Umbilical cord (tissue), 2 donors: ENCODE measurements at places on chromosomes 11 and 22.

DNA sequence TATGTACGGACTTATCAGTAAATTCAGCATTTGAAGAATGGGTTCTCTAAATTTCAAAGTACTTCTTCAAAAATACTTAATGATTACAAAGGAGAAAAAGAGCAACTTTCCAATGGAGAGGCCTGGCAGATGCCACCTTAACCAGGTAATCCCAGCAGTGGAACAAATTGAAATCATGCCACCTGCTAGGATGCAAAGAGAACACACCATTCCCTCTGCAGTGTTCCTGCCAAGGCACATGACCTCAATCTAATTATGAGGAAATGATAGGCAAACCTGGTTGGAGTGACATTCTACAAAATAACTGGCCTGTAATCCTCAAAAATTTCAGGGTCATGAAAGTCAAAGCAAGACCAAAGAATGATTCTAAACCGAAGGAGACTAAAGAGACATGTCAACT lies 21.5 kb downstream of the TNRC6B start:
- no peak for DNase-seq

DNA sequence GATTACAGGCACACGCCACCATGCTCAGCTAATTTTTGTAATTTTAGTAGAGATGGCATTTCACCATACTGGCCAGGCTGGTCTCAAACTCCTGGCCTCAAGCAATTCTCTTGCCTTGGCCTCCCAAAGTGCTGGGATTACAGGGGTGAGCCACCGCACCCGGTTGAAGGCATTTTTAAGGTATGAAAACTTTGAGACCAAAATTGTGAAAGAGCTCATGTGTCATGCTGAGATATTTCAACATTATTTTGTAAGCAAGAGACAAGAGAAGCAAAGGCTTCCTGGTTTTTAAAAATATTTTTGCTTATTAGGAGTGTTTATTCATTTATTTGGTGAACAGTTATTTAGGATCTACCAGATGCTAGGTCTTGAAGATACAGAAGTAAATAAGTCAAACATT lies 6.8 kb downstream of the NHERF4 start:
- DNase-seq, result no peak

DNA sequence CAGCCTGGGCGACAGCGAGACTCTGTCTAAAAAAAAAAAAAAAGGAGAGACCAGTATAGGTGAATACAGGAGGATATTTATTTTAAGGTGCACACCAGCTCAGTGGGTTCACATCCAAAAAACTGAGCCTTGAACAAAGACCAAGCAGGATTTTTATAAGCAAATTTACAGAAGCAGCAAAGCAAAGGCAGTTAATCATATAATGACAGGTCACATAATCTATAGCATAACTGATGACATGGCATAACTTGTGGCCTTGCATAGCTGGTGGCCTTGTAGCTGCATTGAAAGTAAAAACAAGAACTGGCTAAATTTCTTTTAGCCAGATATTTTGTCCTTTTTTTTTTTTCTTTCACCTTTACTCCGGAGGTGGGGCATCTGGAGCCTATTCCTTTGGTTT lies 2.7 kb upstream of the PLAAT3 start:
- DNase-seq, result no peak

DNA sequence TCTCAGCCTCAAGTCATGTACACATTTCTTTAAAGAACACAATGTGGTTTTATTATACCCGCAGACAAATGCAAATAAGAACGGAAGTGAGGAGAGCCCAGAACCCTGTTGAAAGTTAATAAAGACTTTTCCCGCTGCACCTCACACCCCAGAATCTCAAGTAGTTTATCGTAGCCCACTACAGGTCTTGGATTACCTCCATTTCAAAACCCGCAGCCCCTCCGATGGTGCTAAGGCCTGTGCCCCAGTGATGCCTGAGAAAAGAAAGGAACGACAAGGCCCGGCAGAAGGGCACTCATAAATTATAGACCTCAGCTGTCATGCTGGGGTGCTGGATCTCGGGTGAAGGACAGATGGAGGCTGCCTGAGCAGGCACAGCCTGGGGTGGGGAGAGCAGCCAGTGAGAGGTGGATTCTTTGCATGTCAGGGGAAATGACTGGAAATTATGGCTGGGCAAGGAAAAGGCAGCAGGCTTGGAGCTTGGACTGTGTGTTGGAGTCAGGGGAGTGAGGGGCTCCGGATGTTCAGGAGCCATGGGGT lies 354.1 kb downstream of the NTM start:
- DNase-seq, result no peak

DNA sequence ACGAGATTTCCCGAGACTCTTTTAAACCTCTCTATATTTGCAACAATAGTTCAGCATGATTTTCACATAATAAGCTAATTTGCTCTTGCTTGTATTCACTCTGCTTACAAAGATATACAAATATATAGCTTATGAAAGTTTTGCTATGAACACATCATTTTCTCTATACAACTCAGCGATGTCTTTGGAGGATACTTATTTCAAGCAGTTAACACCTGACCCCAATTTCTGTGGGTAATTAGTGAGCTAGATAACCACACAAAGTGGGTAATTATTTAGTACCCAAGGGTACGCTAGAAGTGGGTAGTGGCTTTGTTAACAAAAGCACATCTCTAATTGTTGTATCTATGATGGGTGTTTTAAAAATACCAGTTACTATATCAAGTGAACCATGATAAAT lies 12.3 kb downstream of the BLID start:
- DNase-seq, result no peak

- no peak for DNase-seq
Measured at GRCh38 chr11:130872981-130873380, 43.3 kb downstream of the SNX19 start.

DNA sequence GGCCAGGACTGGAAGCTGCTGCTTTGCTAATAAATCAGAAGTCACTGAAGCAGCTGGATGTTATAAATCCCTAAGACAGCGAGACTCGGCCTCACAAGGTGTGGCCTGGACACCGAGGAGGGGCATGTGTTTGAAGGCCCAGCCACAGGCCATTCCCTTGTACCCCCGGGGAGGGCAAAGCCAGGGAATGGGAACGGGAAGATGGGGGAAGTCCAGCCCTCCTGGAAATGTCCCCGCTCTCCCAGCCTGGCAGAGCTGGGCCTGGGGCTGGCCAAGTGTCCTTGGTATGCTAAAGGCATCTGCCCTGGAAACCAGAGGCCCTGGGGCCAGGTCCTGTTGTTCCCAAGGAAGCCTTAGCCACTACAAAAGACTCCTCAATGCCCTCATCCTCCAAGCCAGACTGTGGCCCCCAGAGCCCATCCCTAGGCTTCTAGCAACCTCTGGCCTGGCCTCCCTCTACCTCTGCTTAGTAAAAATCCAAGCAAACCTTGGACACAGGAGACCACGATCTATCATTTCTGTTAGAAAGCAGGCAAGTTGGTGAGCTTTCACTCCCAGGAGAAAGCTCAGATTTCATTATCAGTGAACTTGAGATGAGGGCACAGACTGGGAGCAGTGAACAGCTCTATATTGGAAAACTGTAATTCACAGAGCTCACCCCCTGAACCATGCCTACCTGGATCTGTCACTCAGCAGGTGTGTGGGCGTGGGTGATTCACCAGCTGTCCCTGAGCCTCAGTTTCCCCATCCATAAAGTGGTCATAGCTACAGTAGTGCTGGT lies 11.0 kb downstream of the CHST1 start:
- DNase-seq, result no peak

DNA sequence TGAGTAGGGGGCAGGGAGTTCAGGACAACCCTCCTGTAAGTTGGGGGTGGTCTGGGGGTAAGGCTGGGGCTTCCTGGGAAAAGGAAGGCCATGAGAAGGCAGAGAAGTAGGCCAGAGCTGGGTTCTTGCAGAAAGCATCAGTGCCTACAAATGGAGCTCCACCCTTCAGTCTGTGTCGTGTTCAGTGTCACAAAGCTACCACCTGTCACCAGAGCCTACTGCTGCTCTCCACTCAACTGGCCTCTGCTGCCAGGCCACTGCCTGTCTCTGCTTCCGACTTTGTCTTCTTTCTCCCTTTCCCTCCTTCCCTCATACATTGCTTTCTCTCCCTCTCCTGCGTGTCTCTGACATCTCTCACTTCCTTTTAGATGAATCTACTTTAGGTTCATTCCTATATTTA lies 3.4 kb upstream of the WBP2NL start:
- DNase-seq, result no peak

GRCh38 chr11:68963779-68964178 lies 17.0 kb downstream of the MRGPRD start:
- no peak for DNase-seq

GRCh38 chr11:79939111-79939510 lies 498.3 kb upstream of the TENM4 start:
- DNase-seq, result no peak

- peak; percentile 53 for DNase-seq
Measured at GRCh38 chr11:110199184-110199981, 97.0 kb downstream of the RDX start.

- no peak for DNase-seq
Measured at GRCh38 chr22:19579115-19579811, 55.1 kb upstream of the CLDN5 start.
